ENCODE measurements at places on chromosomes 4 and X.

DNA sequence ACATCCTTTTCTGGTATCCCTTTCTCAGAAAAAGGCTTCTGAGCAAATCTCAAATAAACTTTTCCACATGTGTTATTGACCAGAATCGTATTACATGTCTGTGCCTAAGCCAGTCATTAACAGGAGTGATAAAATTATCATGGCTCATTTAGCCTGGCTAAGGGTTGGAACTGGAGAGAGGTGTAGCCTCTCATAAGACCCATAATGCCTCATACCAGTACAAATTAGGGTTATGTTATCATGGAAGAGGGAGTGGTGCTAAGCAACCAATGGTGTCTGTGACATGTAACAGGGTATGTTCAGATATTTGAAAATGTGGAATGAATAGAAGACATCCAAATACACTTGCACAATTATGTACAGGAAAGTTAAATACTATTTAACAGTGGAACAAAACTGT, 99.6 kb upstream of the CCDC160 start:
- no peak for DNase-seq

DNA sequence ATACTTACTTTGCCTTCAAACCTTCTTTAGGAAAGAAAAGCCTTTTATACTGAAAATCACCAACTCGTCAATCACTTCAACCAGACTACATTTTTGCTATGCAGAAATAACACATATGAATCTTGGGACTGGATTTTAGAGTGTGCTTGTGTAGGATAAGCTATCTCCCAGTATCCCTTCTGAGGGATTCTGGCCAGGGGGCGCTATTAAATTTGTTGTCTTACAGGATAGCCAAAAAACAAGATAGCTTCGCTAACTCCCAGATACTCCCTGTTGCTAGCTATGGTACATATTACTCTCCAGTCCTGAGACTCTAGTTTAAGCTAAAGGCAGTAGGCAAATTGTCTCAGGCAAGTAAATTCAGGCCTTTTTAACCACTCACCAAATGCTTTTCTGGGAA, 167.2 kb downstream of the LHFPL1 start:
- no peak for DNase-seq

GRCh38 chrX:69024161-69024736, 141.0 kb downstream of the PJA1 start:
- no peak for DNase-seq

DNA sequence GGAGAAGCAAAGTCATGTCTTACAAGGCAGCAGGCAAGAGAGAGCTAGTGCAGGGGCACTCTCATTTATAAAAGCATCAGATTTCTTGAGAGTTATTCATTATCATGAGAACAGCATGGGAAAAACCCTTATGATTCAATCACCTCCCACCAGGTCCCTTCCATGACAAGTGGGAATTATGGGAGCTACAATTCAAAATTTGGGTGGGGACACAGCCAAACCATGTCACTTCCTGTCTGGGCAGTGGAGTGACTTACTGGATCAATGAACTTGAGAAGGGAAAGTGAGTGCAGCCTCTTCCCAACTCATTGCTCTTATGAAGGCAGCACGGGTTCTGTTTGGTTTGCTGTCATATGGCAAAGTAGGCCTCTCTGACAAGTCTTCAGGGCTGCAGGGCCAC, 261.8 kb upstream of the TAPT1 start:
- no peak for DNase-seq

- no peak for DNase-seq
Measured at GRCh38 chr4:179601671-179602070, 2159.4 kb upstream of the AGA start.

GRCh38 chr4:32689518-32689917, 1969.3 kb downstream of the PCDH7 start:
- no peak for DNase-seq

GRCh38 chrX:48540028-48540375, 488 bp downstream of the TBC1D25 start:
- DNase-seq = no peak

- no peak for DNase-seq
Measured at GRCh38 chrX:22109442-22109841, 77.3 kb downstream of the PHEX start.

GRCh38 chrX:119089619-119090018, 16.8 kb downstream of the CT47C1 start:
- no peak for DNase-seq

GRCh38 chr4:184267673-184268583, 50.3 kb upstream of the ENPP6 start:
- no peak for DNase-seq

GRCh38 chrX:57651169-57651919, 28.7 kb downstream of the NLRP2B start:
- no peak for DNase-seq

DNA sequence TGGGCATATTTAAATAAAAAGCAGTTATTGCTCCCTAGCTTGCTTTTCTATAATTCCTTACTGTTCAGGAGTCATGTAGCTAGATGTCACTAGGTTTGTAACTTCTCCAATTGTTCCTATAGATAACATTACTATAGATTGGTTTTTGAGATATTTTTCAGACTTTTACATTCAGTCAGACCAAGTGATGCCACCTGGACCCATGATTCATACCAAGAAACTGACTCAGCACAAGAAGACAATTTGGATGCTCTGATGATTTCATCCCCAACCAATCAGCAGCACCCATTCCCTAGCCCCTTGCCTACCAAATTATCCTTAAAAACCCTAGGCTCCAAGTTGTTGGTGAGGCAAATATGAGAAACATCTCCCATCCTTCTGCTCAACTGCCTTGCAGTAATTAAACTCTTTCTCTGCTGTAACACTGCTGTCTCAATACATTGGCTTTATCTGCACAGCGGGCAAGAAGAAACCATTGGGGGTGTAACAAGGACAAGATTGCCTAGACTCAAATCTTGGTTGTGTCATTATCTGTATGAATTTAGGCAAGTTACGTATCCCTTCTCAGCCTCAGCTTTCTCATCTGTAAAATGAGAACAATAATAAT, 11.8 kb upstream of the NEIL3 start:
- no peak for DNase-seq

GRCh38 chrX:106894978-106895452, 8.1 kb downstream of the RIPPLY1 start:
- DNase-seq = no peak

DNA sequence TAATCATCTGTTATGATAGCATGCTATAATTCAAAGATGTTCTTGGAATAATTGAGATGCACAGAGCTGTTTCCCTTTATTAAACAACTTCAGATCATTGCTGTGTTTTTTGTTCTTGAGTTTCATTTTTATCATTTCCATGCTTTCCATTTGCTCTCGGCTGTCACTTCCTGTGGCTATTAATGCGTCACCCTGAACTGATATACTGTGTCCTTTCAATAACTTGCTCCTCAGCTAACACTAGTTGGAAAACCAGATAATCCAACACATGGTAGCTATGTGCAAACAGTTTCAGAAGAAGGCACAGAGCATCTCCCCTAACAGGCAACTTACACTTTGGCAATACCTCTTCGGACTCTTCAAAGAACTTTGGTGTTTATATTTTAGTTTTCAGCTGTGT, 376.0 kb downstream of the GBA3 start:
- no peak for DNase-seq

GRCh38 chrX:131058136-131058868, at the start of gene ARHGAP36:
Gene ARHGAP36, plus strand, starts transcription at chrX:131058346. Its CDS starts 23,320 bp downstream, at chrX:131081666.
- DNase-seq = no peak

DNA sequence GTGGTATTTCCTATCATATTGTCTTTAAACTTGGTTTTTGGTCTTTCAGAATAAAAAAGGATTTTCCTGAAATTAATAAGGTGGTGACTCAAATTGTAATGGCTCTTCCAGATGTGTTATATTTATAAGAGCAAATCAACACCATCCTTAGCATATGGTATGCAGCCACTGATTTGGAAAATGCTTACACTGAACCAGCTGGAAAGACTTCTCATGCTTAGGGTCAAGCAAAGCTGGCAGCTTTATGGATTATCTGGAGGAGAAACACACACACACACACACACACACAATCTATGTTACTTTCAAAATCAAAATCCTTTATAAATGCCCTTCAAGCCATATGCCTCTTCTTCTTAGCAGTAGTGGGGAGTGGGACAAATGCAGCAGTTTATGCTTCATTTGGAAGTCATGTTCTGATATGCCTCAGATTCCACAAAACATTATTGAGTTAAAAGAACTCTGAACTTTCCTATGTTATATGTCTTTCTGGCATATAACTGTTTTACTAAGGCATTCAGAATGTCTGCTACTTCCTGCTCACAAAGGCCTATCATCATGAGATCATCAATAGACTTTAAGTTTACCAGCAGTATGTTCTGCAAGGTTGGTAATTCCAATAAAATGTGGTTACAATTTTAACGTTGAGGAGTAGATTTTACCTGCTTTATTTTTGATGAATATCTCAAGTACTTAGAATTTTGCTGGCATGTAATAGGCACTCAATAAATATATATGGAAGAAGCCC, 72.9 kb upstream of the PRDM5 start:
- no peak for DNase-seq

- no peak for DNase-seq
Measured at GRCh38 chr4:36676139-36677050, 395.0 kb downstream of the DTHD1 start.

GRCh38 chrX:45258731-45259402, 58.2 kb upstream of the DIPK2B start:
- DNase-seq = no peak

DNA sequence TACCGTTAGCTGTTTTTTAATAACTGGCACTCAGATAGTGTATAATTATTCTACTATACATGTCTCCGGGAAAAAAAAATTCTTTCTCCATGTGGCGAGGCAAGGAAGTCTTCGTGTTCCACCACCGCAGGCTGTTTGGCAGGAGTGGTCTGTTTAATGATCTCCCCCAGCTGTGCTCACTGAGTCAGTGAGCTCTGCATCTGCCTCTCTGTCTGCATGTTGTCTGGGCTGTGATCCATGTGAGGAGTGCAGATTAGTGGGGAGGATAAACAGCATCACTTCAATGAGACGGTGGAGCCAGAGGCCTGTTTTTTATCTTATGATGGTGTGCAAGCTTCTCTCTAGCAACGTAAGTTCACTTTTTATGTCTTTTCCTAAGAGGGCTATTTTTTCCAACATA, 69.8 kb downstream of the RPS3A start:
- DNase-seq = no peak

GRCh38 chrX:77788050-77788449, 2.0 kb upstream of the ATRX start:
- DNase-seq = no peak

GRCh38 chr4:28759064-28759463, 1898.4 kb downstream of the STIM2 start:
- no peak for DNase-seq

DNA sequence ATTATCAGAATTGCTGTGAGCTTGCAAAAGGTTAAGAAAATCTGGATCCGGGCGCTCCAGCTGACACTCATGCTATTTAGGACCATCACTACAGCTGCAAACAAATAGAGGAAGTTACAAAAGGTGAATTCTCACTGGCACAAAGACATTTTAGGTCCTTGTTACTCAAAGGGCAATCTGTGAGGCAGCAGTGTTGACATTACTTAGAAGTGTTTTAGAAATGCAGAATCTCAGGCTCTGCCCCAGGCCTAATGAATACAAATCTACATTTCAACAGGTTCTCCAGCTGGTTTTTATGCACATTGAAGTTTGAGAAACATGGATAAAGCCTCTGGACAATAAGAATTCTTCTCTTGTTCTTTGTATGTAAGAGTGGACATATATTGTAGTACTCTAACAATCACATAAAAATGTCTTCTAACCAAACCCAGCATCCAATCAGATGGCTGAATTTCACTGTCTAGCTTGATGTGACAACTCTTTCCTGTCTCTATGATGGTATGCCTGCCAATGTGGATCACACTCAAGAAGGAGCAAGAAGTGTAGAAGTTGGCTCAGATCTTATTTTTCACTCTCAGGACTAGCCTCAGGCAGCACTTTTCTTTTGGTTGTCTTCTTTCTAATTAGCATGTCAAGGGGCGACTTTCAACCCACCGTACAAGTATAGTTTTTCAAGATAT, 18.8 kb downstream of the SLC7A11 start:
- DNase-seq = no peak

DNA sequence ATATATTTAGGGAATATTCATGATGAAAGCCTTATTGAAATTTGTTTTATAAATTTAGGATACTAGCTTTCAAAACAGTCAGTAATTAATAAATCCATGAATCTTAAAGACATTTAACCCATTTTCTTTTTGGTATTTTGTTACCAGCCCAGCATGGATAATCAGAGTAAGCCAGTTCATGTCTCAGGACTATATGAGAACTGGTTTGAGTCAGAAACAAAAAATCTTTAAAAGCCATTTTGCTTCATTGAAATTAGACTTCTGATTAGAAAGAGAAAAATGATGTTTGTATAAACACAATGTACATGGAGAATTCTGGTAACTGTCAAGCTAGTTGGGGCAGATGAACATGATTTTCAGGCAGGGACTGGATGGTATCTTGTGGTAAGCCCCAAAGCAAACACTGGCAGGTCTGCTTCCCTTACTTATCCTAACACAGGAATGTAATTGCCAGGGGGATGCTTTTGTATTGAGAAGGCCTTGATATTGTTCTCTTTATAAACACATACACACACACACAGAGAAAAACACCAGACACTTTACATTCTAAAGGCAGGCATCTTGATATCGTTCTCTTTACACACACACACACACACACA, 9.4 kb downstream of the ARHGAP10 start:
- no peak for DNase-seq

- no peak for DNase-seq
Measured at GRCh38 chrX:119343856-119344255, 55.3 kb upstream of the SLC25A43 start.

DNA sequence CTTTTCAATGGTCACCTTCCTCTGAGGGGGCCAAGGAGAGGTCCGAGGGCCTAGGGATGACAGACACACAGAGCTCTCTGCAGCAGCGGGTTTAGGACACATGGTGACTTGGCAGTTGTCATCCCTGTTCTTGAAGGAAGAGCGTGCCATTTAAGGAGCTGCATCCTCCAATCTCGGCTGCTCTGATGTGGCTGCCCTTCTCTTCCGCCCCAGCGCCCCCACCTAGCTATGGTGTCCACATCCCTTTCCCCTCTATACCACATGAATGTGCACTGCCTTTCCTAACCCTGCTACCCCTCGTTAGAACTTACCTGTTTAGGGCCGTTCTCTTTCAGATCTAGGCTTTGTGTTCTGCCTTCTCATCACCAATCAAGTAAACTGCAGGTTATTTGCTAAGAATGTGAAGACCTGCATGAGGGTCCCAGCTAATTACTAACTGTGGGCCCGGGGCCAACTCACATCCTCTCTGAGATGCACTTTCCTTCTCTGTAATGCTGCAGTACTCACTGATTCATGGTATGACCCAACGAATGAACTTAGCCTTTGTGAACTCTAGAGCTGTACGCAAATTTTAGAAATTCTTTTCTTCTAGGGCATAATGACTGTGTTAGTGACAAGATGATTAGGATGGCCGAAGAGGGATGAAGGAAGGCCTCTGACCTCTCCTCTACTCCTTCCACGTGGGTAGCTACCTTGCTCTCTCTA, 38.2 kb downstream of the CHST7 start:
- DNase-seq = no peak

GRCh38 chr4:40681600-40681999, 51.9 kb upstream of the RBM47 start:
- DNase-seq = no peak
